ENCODE measurements at places on chromosomes 1 and 21.

DNA sequence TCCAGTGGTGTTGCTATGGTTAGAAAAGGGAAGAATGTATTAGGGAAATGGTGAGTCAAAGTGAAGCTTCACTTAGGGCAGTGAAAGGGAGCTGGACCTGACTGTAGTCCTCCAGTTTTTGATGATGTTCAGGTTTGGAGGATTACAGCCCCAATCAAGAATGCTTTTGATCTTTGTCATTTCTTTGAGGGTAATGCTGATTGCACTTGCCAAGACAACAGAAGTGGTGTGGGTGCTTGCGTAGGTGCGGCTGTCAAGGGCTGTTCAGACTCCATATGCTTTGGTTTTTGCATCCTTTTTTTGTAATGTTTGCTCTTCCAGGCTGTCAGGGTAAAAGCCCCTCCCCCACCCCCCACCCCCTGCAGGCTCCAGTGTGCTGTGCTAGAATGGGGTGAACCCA is 38.9 kb downstream of the HHAT start:
- DNase-seq = no peak

DNA sequence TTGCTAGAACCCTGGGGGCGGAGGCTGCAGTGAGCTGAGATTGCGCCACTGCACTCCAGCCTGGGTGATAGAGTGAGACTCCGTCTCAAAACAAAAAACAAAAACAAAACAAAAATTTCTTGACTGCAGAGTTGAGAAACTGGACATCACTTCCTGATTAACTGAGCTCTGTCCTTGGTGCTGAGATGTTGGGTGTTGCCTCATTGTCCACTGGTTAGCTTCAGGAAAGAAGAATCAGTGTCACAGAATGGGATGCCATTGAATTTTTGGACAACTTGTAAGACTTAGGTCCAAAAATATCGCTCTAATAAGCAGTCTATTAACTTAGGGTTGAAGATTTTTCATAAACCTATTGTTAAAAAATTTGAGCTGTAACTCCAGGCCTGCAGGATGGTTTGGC is 23.8 kb upstream of the KCNA10 start:
- DNase-seq = no peak

GRCh38 chr1:204598319-204598969 is 82.2 kb downstream of the MDM4 start:
- no peak for DNase-seq

- no peak for DNase-seq
Measured at GRCh38 chr1:199669916-199670315, 357.6 kb upstream of the NR5A2 start.

- no peak for DNase-seq
Measured at GRCh38 chr1:172451002-172451443, 7.2 kb upstream of the PIGC start.

GRCh38 chr1:246680190-246680589 is 44.0 kb upstream of the SCCPDH start:
- no peak for DNase-seq

DNA sequence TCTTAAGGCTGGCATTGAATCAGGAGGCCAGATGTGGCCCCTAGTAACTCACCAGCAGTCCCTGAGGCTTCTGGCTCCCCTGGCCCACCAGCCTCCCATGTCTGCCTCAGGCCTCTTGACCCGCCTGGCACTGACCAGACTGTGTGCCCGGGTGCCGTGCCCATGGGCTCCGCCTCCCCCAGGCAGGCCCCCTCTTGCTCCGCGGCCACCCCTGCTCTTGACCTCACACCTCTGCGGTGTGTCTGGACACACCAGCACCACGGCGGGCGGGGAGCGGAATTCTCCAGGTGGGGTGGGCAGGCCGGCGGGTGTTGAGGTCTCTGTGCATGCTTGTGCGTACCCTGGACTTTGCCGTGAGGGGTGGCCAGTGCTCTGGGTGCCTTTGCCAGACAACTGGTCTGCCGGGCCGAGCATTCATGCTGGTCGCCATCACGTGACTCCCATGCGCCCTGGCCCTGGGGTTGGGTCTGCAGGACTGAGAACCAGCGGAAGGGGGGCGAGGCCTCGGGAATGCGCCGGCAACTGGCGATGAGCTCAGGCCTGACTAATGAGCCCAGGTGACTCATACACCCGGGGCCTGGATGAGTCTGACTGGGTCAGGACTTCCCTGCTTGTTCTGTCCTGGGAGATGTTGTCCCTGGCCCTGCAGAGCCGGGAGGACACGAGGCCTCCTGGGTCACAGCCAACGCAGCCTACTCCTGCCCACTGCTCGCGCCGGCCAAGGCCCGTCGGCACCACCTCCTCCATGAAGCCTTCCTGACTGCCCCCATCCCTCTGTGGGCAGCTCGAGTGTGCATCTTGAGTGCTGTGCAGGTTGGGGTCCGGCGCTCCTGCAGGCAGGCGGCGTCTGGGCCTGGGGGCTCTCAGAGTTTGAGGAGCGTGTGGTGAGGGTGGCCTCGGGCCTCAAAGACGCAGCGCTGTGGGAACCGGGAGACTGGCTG is 22.6 kb downstream of the COL18A1 start:
- no peak for DNase-seq

DNA sequence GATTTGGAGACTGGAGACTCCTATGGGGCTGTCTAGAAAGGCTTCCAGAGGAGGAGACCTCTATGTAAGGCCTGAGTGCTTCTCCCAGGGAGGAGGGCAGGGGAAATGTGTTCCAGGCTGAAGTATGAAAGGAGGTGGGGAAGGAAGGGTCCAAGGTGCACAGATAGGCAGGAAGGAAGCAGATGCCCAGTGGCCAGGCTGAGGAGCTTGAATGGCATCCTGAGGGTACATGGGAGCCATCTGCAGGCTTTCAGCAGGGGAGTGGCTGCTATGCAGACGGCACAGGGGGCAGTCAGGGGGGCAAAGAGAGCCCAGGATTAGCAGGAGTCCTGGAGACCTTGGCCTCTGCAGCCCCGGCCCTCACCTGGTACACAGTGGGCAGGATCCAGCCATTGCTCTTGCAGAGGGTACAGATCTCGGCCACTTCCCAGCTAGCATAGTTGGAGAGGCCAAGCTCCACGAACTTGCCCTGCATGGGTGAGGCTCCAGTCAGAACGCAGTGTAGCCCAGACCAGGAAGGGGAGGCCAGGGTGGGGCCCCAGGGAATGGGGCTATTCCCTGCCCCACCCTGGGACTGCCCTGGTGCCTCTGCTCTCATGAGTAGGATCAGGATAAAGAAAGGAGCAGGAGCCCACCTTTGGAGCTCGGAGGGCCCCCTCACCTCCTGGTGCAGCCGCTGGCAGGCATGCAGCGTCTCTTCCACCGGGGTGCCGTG is 4.0 kb downstream of the AKR7A2 start:
- no peak for DNase-seq

GRCh38 chr1:168932539-168932938 is 174.0 kb upstream of the ATP1B1 start:
- no peak for DNase-seq

- DNase-seq = no peak
Measured at GRCh38 chr1:217407534-217408001, 223.3 kb downstream of the GPATCH2 start.

DNA sequence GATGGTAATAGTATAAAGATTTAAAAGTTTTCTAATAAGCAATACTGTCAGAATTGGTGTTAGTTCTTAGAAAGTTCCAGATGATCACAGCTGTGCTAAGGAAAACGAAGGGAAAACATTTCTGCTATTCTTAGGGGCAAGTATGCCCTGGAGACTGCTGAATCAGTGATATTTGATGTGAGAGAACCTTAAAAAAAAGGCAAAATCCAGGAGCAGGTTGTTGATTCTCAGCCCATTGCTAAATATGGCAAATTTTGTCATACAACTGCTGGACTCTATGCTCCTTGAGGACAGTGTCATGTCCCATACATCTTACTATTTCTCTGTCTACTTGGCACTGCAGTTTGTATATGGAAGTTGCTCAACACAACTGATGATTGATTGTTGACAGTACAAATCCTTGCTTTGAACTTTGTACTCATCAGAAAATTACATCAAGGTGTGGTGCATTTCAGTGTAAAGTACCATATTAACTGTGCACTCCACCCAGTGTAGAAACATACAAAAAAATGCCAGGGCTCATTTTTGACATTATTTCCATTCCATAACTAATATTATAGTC is 10.9 kb downstream of the CRCT1 start:
- no peak for DNase-seq

DNA sequence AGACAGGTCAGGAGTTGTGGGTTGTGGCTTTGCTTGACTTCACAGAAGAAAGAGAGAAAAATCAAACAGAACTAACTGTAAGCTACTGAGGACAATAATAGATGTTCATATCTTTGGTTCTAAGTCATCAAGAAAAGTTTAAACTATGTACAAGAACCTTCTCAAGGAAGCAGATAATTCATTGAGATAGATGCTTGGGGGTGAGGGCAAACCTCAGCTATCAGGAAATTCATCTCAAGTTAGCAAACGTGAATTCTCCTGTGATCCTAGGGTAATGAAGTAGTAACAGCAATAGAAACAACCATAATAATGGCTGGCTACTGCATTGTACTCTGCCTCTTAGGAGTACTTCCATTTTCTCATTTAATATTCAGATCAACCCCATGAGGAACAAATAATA is 506.2 kb downstream of the PLPP3 start:
- DNase-seq = no peak

GRCh38 chr1:116769561-116769977 is 15.3 kb downstream of the CD2 start:
- DNase-seq = no peak

GRCh38 chr1:30321246-30321910 is 402.0 kb downstream of the MATN1 start:
- DNase-seq = no peak

DNA sequence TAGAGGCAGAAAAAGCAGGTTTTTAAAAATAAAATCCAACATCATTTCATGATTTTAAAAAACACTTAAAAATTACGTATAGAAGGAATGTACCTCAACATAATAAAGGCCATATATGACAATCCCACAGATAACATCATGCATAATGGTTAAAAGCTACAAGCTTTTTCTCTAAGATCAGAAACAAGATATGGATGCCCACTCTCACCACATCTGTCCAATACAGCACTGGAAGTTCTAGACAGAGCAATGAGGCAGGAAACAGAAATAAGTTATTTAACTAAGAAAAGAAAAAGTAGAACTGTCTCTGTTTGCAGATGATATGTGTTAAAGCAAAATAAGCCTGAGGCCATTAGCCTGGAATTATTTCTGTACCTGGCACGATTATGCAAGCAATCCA is 96.3 kb downstream of the UCHL5 start:
- DNase-seq = no peak

- DNase-seq = no peak
Measured at GRCh38 chr1:51962486-51963356, 27.8 kb downstream of the RAB3B start.

GRCh38 chr1:101820071-101820470 is 176.7 kb downstream of the OLFM3 start:
- no peak for DNase-seq

DNA sequence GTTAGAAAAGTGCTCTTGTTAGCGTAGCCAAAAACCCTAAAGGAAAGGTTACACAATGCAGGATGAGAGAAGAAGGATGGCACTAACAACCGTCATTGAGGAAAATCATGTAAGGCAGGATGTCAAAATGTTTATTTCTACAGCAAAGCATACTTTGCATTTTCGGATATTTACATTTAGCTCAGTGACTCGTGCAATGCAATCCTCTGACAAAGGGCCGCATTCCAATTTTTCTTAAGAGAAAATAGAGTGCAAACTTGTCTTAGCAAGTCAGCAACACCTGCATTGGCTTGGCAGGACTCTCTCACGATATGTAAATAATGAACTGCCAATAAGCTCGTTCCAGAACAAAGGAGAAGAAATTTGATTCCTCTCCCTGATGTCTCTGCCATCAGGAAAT is 33.3 kb downstream of the TIAM1 start:
- DNase-seq = no peak

GRCh38 chr1:224498574-224499170 is 64.1 kb upstream of the WDR26 start:
- DNase-seq = no peak

DNA sequence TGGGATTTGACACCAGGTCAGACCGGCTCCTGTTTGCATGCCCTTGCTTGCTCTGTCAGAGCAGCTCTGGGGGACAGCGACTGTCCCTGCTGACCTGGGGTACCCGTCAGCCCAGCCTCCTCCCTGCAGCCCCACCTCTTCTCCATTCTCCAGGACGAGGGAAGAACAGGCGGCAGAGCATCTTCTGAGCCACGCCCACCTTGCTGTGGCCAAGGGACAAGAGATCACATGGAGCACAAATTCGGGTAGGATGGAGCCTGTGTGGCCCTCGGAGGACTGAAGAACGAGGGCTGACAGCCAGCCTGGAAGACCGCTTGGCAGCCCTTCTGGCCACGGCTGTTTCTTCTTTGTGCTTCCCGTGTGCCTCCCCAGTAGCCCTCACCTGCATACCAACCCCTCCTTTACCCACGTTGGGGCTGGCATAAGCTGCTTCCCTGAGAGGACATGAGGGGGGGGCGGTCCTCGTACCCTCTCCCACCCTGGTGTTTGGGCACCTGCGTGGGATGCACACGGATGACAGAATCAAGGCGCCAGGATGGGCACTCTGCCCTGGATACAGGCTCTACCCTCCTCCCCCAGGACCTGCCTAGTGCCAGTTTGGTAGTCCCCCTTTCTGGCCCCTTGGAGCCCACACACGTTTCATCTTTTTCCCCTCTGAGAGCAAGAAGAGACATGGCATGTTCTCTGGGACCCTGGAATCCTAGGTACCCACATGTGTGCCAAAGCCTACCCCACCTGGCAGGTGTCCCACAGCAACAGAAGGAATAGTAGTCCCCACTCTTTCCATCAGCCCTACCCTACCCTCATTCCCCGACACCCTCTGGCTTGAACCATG is 26.9 kb downstream of the CDK18 start:
- no peak for DNase-seq

- DNase-seq = no peak
Measured at GRCh38 chr1:227434808-227435444, 116.6 kb upstream of the CDC42BPA start.

- DNase-seq = no peak
Measured at GRCh38 chr1:64891448-64891825, 74.9 kb downstream of the JAK1 start.

DNA sequence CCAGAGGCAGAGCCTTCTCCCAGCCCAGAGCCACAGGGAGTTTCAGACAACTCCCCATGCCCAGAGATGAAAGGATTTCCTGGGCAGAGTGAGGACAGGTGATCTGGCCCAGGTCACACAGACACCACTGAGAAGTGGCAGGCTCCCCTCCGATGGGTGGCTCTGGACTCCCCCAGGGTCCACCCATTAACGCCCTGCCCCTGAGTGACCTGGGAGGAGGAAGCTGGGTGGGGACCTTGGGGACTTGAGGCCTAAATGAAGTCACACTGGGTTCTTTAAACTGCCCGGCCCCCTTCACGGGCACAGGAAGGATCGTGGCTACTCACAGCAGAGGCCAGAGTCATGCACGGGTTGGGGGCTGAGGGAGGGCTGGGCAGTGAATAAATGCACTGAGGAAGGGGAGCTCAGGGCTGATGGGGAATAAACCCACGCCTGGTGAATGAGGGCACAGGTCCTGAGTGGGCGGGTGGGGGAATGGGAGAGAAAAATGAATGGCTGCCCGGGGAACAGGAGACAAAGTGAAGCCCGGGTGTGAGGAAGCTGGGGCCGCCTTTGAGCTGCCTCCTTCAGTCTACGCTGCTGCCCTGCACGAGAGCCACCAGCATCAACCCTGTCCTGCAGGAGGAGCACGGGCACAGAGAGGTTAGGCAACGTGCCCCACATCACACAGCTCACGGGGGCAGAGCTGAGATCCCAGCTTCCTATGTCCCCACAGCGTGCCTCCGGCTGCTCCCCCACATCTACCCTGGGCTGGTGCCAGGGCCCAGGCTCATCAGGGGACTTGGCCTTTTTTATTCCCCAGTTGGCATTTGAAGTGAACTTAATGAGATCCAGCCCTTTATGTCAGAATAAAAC is 404.3 kb downstream of the MATN1 start:
- DNase-seq = no peak
